ENCODE measurements at places on chromosomes 11 and 22.
A peak's percentile ranks its signal among the peaks of the same experiment; 100 is the strongest.

DNA sequence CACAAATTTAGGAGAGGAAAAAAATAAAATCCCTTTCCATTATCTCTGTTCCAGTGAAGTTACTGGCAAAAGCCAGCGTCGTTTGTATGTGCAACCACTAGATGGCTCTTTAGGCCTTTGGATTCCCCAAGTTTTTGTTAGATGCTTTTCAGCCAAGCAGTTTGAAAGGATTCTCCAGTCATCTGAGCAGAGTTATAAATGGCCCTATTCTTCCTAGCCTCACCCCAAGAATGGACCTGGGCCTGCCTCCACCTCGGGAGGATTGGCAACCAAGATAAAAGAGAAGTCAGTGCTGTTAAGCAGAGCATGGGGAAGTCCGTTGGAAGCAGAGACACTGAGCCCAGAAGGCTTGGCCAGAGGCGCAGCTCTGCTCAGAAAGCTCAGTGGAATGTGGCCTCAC, 15.4 kb downstream of the FAM181B start:
- no peak for DNase-seq

- no peak for DNase-seq
These were observed 4.4 kb downstream of the KCNJ5 start for GRCh38 chr11:128895526-128895925.

DNA sequence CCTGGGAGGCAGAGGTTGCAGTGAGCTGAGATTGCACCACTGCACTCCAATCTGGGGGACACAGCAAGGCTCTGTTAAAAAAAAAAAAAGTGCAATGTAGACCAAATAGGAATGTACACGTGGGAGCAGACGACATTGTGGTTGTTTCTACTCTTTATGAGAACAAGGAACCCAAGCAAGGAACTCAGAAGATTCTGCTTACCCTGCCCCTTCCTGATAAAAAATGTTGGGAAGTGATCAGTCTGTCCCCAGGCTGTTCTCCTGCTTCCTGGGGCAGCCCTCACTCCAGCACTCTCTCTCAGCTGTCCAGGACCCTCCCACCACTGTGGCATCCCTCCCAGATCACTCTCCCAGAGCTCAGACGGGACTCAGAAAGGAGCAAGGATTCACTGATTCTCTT, 31.8 kb downstream of the SLCO2B1 start:
- no peak for DNase-seq

DNA sequence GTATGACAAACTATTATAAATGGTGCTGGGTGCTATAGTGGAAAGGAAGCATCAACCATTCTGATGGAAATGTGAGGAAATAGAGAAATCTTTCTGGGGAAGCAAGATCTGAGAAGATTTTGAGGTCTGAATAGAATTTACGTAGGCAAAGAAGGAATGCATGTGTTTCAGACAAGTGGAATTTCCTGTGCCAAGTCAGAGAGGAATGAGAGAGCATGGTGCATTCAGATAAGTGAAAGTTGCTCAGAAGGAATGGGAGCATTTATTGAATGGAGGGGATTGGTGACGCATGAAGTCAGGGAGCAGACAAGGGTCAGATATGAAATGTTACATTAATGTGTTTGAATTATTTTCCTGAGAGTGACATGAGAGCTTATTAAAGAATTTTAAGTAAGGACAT, 725.5 kb downstream of the METTL15 start:
- no peak for DNase-seq

GRCh38 chr22:25624476-25624875, 60.0 kb downstream of the GRK3 start:
- DNase-seq = no peak

DNA sequence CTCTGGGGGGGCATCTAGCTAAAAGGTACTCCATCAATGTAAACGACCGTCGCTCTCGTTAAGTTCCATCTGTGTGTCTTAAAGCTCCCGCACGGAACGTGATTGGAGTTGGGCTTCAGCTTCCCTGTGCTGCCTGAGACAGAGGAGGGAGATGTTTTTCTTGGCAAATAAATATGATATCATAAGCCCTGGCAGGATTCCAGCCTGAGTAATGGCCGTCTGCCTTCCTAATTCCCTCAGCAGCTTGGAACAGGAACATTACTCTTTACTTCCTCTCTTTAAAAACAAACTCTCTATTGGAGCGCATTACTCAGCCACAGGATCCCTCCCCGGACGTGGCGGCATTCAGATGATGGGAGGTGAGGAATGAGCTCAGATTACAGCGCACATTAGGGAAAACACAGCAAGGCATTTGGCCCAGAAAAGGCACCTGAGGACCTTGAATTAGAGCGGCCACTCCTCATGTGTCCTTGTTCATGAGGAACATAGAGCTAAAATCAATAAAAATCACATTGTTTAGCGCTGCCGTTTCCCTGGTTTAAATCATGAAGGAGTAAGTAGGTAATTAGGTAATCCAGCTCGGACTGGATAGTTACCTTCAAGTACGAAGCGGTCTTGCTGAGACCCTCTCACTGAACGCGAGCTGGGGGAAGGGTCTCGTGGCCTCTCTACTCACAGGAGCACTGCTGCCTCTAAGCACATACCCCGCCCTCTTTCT, 230.4 kb downstream of the ST3GAL4 start:
- no peak for DNase-seq

GRCh38 chr11:12455938-12456337, 78.6 kb downstream of the PARVA start:
- no peak for DNase-seq

- no peak for DNase-seq
These were observed 424.9 kb upstream of the CCDC90B start for GRCh38 chr11:83711106-83711527.

DNA sequence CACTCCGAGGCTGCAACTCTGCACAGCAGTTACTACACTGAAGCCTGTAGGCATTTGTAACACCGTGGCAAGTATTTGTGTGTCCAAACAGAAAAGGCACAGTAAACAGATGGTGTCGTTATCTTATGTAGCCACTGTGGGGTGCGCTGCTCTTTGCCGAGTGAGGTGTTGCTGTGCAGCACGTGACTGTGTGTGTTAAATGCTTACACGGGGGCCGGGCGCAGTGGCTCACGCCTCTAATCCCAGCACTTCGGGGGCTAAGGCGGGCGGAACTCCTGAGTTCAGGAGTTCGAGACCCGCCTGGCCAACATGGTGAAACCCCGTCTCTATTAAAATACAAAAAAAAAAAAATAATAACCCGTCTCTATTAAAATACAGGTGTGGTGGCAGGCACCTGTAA, 11.5 kb downstream of the ZBED4 start:
- no peak for DNase-seq

- DNase-seq = no peak
These were observed at the start of gene CLMP for GRCh38 chr11:123195188-123196059. Gene CLMP, minus strand, starts transcription at chr11:123195248. Its CDS starts 308 bp downstream, at chr11:123194940.

DNA sequence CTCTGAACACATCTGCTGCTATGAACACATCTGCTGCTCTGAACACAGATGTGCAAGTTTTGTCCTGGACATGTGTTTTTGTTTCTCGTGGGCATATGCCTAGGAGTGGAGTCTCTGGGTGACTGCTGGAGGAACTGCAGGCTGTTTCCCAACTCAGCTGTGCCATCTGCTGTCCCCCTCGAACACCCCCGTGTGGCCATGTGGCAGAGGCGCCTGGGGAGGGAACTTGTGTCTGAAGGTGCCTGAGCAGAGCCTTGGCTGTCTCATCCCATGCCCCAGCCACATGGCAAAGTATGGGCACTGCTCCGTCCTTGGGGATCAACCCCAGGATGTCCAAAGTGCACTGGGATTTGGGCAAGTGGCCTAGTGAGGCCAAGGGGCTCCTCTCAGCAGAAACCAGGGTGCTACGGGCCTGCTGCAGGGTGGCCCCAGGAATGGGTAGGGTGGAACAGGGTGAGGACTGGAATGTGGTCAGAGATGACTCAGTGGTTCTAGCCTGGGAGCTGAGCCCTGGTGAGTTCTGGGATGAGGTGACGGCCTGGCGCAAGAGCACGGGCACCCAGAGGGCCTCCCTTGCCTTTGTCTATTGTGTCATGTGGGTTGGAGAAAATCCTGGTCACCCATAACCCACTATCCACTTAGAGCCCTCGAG, 14.7 kb downstream of the GATD1 start:
- peak; percentile 45 for DNase-seq

- no peak for DNase-seq
These were observed 8.5 kb downstream of the RAB30 start for GRCh38 chr11:83063073-83063754.

GRCh38 chr11:123429336-123429735, 733 bp upstream of the GRAMD1B start:
- no peak for DNase-seq

DNA sequence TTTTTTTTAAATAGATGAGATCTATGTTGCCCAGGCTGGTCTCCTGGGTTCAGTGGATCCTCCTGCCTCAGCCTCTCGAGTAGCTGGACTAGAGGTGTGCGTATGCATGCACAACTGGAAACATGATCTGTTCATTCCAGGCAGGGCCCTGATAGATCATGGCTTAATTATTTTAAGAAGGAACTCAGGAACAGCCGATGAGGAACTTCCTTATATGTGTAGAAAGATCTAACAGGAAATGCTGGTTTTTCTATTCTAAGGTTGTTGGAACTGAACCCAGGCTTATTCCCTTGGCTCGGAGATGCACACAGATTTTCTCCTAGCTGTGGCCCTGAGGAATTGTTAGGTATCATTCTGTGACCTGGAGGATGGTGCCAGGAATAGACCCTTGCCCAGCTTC, 32.4 kb downstream of the SPECC1L start:
- DNase-seq = no peak

- no peak for DNase-seq
These were observed 312.3 kb downstream of the MN1 start for GRCh38 chr22:27489178-27489675.

- DNase-seq = no peak
These were observed 31.9 kb downstream of the MRGPRD start for GRCh38 chr11:68948935-68949334.

- DNase-seq = no peak
These were observed 81.6 kb downstream of the MED15 start for GRCh38 chr22:20588843-20589581.

DNA sequence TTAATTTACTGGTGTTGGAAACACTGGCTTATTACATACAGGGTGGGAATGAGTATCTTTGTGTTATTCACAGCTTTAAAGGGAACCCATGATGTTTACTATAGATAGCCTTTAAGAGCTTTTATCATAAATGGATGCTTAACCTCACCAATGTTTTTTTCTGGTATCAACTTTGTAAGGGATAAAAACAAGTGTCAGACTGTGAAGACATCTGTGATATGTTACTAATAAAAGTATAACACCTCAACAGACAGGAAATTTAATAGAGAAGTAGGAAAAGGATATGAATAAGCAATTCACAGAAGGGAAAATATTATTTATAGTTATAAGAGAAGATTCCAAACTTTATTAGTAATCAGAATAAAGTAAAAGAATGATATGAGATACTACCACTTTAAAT, 46.3 kb downstream of the ACAT1 start:
- no peak for DNase-seq

DNA sequence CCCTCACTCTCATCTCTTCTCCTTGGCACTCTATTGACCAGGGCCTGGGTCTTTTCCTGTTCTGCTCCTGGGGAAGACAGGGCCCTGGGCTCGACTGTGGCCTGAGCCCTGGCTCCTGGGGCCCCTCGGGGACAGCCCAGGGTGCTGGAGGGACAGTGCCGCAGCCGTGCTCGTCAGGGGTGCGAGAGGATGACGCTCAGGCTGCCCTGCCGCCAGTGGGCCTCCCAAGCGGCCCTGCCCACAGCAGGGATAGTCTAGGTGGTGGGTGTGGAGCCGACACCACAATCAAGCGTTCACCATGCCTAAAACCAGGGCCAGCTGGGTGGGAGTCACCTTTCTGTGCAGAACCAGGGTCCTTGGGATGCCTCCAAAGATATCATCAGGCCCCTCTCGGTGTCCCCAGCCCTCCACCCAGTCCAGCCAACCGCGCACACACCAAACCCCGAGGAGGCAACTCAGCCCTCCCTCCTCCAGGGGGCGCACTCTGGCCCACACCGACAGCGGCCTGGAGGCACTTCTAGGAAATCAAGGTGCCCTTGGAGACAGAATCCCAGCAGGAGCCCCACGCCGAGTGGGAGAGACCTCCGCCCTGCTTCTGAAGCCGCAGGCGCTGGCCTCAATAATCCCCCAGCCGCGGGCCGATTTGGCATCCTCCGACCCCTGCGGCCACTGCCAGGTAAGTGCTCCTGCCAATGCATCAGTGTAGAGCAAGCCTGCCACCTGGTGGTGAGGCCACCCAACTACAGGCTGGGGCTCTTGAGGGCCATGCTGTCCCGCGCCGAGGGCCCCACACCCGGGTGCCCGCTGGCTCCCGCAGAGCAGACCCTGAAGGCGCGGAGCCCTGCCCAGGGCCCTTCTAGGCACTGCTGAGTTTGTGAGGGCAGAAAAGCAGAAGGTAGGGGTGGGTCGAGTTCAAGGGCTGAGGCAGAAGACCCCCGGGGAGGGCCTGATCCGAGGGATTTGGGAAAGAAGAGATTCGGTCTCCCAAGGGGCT, 496.4 kb downstream of the BUD13 start:
- DNase-seq = peak; percentile 77

GRCh38 chr11:121606354-121606753, 153.6 kb upstream of the SORL1-AS1 start:
- no peak for DNase-seq

GRCh38 chr22:41951898-41952474, at the start of gene SMIM45:
Gene SMIM45, plus strand, starts transcription at chr22:41952150.
- no peak for DNase-seq

- DNase-seq = no peak
These were observed 6.7 kb downstream of the TMEM184B start for GRCh38 chr22:38266120-38266519.

DNA sequence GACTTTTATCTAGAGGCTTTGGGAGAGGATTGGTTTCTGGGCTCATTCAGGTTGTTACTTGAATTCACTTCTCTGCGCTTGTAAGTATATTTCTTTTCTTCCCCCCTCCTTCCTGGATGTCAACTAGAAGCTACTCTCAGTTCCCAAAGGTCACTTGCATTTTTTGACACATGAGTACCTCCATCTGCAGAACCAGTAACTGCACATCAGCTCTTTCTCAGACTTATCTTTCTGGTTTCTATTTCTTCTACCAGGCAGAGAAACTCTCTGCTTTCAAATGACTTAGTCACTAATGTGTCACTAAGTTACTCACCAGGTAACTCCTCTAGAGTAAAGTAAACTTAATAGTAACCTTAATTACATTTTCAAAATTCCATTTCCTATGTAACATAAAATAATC, 773.0 kb upstream of the LUZP2 start:
- DNase-seq = no peak

- no peak for DNase-seq
These were observed 106.3 kb upstream of the CARD18 start for GRCh38 chr11:105245781-105246315.

DNA sequence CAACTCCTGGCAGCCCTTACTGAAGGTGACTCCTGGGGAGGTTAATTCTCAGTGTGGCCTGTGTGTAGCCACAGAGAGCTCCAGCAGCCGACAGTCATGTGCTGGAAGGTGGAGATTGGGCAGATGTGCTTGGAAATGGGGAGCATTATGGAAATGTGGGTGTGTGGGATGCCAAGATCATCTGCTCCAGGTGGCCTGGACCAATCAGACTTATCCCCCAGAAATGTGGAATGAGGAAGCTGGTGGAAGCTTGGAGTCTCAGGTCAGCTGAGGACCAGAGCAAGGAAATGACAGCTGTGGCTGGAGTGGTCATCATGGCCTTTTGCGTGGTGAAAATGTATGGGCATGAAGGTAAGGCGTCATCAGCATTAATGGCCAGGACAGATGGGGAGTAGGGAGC, 234.0 kb downstream of the MIAT start:
- DNase-seq = no peak

Data from hematopoietic multipotent progenitor cell treated with erythropoietin and hydrocortisone succinate and interleukin-3 and kit ligand, for 17 days (in vitro differentiated cells).